AG08395 (cell line): ENCODE measurements at places on chromosomes 12 and 14.

- DNase-seq = peak; percentile 41
Measured at GRCh38 chr12:93571365-93571924, 1.0 kb upstream of the SOCS2 start.

GRCh38 chr12:109053382-109054123 is 1.2 kb downstream of the USP30 start:
- no peak for DNase-seq

DNA sequence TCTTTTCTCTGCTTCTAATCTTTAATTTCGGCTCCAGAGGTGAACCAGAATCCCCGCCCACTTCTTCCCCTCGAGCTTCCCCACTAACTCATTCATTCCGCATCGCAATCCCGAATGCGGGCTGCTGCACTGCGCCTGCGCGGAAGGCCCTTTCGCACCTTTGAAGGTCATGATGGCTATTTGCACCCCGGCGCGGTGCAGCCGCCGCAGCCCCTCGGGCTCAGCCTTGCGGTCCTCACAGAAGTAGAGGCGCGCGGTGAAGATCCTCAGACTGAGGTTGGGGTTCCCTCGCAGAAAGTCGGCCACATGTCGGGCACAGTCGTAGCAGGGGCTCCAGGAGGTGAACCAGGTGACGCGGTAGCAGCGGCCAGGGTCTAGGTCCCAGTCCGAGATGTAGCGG is 7.6 kb downstream of the AICDA start:
- no peak for DNase-seq

DNA sequence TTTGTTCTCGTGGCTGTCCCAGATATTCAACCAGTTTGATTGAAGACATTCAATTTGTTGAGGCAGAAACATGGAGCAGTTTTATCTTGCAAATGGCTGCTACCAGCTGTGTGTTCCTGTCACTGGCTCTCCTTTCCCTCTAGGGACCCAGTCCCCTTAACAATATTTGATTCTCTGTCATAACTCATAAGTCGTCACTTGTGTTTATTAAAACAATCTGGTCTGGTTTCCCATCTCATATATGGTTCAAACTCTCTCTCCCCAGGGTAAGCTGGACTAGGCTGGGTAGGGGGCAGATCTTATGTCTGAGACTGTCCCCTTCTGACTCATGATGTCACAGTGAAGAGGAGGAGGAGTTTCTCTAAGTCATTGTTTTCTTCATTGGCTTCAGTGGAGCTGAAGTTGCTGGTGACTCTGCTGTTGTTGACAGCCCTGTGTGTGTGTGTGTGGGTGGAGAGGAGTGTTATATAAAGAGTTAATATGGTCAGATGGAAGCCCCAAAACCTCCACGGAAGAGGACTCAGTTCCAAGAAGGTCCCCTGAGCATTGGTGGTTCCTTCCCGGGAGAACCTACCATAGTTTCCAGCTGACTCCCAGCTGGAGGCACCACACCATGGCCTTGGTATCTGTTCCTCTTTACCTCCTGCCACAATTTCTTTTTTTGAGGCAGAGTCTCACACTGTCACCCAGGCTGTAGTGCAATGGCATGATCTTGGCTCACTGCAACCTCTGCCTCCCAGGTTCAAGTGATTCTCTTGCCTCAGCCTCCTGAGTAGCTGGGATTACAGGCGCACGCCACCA is 16.1 kb upstream of the GNG2 start:
- DNase-seq = no peak

GRCh38 chr14:37673439-37673838 is 78.0 kb downstream of the TTC6 start:
- no peak for DNase-seq

- DNase-seq = no peak
Measured at GRCh38 chr14:98077176-98077575, 1194.8 kb downstream of the BCL11B start.

GRCh38 chr12:129467726-129468125 is 436.1 kb downstream of the TMEM132D start:
- DNase-seq = no peak

GRCh38 chr12:88896958-88897357 is 316.7 kb upstream of the KITLG start:
- DNase-seq = no peak

GRCh38 chr14:22613106-22613695 is 15.1 kb downstream of the ABHD4 start:
- no peak for DNase-seq

- no peak for DNase-seq
Measured at GRCh38 chr12:52197371-52198231, 5.8 kb upstream of the KRT80 start.

- no peak for DNase-seq
Measured at GRCh38 chr12:26833743-26834490, 923 bp upstream of the ITPR2 start.

GRCh38 chr14:24247422-24247821 is 5.0 kb upstream of the TINF2 start:
- no peak for DNase-seq

DNA sequence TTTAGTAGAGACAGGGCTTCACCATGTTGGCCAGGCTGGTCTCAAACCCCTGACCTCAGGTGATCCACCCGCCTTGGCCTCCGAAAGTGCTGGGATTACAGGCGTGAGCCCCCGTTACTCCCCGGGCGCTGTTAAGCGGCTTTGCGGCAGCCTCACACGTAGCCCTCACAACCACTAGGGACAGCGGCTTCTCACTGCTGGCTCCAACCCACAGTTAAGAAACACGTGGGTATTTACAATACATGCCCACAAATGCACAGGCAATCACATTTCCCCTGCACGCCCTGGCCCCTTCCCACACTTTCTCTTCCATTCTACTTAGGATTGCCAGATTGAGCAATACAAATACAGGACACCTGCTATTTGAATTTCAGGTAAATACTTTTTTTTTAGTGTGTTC is 37.0 kb upstream of the EIF5 start:
- no peak for DNase-seq

- no peak for DNase-seq
Measured at GRCh38 chr12:6541371-6542165, 7.3 kb downstream of the GAPDH start.

- DNase-seq = no peak
Measured at GRCh38 chr12:106704081-106704480, 70.4 kb upstream of the RIC8B start.

- DNase-seq = no peak
Measured at GRCh38 chr12:128830505-128830893, 6.7 kb upstream of the SLC15A4 start.

DNA sequence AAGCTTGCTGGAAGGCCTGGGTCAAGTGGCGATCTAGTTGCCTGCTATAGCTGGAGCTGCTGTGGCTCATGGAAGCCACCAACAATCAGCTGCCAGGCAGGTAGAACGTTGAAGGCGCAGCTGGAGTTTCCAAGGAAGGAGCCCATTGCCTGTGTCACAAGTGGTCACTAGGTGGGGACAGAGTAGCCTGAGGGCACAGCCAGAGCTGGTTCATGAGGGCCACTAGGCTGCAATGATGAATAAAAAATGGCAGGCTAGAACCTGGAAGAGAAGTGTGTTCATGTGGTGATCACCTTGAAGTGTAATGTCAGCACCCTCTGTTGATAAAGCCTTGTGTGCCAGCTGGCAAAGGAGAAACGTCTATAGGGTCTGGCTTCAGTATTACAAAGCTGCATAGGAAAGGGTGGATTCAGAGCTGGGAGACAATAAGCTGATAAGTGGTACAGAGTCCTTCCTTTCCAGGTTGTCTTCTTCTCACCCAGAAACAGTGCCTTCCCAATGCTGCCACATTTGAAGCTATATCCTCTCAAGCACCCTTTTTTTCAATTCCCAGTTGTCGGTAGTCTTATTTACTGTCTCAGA is 165.8 kb downstream of the EMP1 start:
- DNase-seq = peak; percentile 76

GRCh38 chr12:98126637-98127335 is 388.6 kb upstream of the TMPO start:
- no peak for DNase-seq

- no peak for DNase-seq
Measured at GRCh38 chr12:15497671-15498292, 175.5 kb downstream of the PTPRO start.

GRCh38 chr12:19434538-19434937 is 4.8 kb upstream of the AEBP2 start:
- DNase-seq = no peak

GRCh38 chr14:92586963-92587699 is 73.5 kb downstream of the RIN3 start:
- no peak for DNase-seq

- no peak for DNase-seq
Measured at GRCh38 chr14:77660754-77661153, 44.3 kb upstream of the SPTLC2 start.
